ENCODE measurements at places on chromosomes 11 and 22. TPM values are rescaled to one million over a fixed set of nuclear protein-coding genes. Genes with fewer than 3 reads are reported as not detected.

OR2AG2 gene
- 0.07 TPM for total RNA-seq

ANO9 gene
- 0.07 TPM for total RNA-seq

ZMAT5 gene
- total RNA-seq, result 19.1 TPM

SLC22A8 gene
- not detected for total RNA-seq

SAA1 gene
- total RNA-seq, result not detected

CCDC81 gene
- total RNA-seq, result 0.53 TPM

DNAJB7 gene
- total RNA-seq, result not detected

PRR33 gene
- total RNA-seq, result not detected

EIF3L gene
- 436 TPM for total RNA-seq

C11orf68 gene
- 17.3 TPM for total RNA-seq

SLC6A5 gene
- not detected for total RNA-seq

All from pulmonary artery endothelial cell (primary cell).